ENCODE measurements at places on chromosomes 7 and 10. TPM values are rescaled to one million over a fixed set of nuclear protein-coding genes. Genes with fewer than 3 reads are reported as not detected.

DNA sequence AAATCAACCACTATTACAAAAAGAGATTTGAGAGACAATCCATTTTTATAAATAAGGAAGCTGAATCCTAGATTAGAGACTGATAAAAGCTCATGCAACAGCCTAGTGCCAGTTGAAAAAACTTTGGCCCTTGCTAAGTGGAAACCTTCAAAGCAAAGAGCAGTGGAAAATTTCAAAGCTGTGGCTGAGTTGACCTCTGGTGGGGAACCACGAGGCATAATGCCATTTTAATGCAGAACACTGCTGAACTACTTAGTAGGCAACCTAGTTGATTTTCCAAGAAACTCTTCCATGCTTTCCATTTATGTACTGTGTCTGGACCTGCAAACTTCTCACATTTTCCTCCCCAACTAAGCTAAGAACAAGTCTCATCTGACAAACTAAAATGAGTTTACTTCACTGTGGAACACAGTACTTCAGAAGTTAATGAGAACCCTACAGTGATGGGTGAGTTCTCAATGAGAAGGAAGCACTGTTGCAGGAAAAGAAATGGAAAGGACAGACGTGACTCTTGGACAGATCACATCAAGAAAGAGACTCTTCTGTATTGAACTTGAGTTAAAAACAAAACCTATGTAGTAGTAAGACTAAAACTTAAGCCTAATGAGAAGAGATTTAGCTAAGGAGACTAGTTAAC, 19.5 kb downstream of the FZD9 start:
- H3K27ac ChIP-seq = no peak overlapping the region
- no peak overlapping the region for H3K4me3 ChIP-seq
- peaks cover 71% of the 10 kb centered on the region for H3K36me3 ChIP-seq

DNA sequence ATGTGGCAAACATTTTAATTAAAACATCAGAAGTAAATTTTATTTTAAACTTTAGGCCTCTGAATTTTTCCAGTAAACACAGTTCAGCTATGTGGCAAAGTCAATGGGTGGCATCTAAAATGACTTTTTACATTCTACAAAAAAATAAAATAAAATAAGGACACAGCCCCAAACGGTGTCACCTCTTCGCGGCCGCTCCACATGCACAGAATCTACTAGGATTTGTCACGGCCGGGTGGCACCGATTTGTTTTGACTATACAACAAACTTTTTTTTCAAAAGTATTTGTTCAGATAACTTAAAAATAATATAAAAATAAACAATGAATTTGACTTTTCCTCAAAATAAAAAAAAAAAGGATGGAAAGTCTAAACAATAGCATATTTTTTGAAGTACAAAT, 127.8 kb downstream of the EBF3 start:
- no peak for DNase-seq
- no peak overlapping the region for H3K4me3 ChIP-seq
- H3K4me1 ChIP-seq = no peaks in the 10 kb centered on the region
- no peak overlapping the region for H3K27ac ChIP-seq
- H3K36me3 ChIP-seq = peaks cover 32% of the 10 kb centered on the region

GRCh38 chr7:130288829-130289228, 4.1 kb upstream of the CPA4 start:
- H3K27ac ChIP-seq = no peak overlapping the region
- no peaks in the 10 kb centered on the region for H3K36me3 ChIP-seq
- no peak for DNase-seq
- H3K4me1 ChIP-seq = peaks cover 33% of the 10 kb centered on the region
- no peaks in the 10 kb centered on the region for H3K27me3 ChIP-seq

The LRRC17 gene
- total RNA-seq = 12.3 TPM

GRCh38 chr10:70114902-70115301, 17.7 kb downstream of the AIFM2 start:
- no peak for DNase-seq
- no peaks in the 10 kb centered on the region for H3K4me1 ChIP-seq
- H3K36me3 ChIP-seq = peaks cover 43% of the 10 kb centered on the region
- H3K27ac ChIP-seq = no peak overlapping the region
- no peaks in the 10 kb centered on the region for H3K27me3 ChIP-seq
- no peak overlapping the region for H3K4me3 ChIP-seq

- no peaks in the 10 kb centered on the region for H3K27me3 ChIP-seq
- no peak overlapping the region for H3K27ac ChIP-seq
- no peak for DNase-seq
Observed at GRCh38 chr10:85612378-85612775, 754.2 kb downstream of the GRID1 start.

DNA sequence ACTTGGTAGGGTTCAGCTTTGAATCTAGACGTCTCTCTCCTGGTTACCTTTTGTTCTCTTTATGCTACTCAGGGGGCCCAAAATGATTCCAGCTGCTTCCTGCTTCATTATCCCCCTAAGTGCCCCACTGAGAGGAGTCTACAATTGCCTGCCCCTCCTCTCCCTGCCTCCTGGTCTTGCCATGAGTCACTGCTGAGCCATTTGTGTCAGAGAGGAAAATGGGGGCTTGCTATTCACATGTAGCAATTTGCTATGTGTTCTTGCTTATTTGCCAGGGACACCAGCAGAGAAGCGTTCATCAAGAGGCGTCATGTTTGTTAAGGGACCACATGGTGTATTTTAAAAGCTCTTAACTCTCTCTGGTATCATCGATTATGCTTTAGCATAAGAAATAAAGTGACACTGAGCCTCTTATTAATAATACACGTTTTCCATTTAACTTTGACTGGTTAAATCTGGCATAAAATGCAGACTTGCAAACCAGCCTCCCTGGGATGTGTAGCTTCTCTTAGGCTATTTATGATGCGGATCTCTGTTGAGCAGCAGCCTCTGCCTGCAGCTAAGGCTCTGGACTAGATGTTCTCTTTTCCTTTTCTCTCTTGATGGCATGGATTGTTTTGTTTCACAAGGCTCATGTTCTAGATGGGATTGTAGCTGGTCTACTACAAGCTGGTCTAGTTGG, 239.3 kb downstream of the AUTS2 start:
- no peak overlapping the region for H3K4me3 ChIP-seq
- no peaks in the 10 kb centered on the region for H3K27me3 ChIP-seq
- no peaks in the 10 kb centered on the region for H3K36me3 ChIP-seq
- no peaks in the 10 kb centered on the region for H3K4me1 ChIP-seq
- no peak overlapping the region for H3K27ac ChIP-seq

DNA sequence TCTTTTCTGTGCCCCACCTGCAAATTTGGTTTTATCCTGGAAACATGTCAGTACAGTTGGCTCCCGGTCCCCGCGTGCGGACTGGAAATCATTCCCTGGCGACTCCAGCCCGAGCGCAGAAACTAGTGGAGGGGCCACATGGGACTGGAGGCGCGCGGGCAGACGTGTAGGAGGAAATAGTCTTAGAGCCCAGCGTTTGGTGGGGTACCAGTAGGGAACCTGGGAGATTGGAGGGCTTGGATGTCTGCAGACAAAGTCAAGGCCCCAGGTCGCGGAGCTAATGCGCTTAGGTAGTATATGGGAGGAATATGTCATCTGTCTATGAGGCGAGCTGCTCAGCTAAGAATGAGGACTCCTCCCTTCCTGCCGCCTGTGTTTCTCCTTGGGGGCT, 1.3 kb downstream of the GALNT17 start:
- no peaks in the 10 kb centered on the region for H3K27me3 ChIP-seq
- no peak for DNase-seq
- no peaks in the 10 kb centered on the region for H3K36me3 ChIP-seq
- H3K4me1 ChIP-seq = no peaks in the 10 kb centered on the region
- H3K4me3 ChIP-seq = no peak overlapping the region

DNA sequence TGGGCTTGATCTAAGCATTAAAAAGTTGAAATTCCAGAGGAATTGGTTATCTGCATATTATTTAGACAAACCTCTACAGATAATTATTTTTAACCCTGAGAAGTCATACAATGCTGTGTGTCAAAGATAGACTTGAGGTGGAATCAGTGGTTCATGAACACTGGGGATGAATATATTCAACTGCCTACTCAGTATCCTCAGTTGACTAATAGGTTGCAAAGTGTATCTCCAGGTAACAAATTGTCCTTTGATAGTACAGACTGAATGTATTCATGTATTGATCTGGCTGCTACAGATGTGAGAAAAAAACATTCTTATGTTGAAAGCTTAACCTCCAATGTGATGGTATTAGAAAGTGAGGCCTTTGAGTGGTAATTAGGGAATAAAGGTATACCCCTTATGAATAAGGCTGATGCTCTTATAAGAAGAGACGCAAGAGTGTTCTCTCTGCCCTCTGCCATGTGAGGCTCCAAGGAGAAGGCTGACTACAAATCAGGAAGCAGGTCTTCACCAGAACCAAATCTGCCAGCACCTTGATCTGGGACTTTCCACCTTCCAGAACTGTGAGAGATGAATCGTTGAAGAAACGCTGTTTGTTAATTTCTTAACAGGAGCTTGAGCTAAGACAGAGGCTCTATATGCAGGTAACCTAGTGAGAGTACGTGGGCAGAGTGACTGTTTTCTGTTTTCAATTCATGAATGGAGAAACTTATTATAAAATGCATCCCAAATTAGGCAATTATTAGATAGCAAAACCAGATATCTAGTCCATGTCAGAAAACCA, 7.5 kb downstream of the MRPL32 start:
- H3K4me3 ChIP-seq = no peak overlapping the region
- H3K4me1 ChIP-seq = no peaks in the 10 kb centered on the region
- H3K27ac ChIP-seq = no peak overlapping the region
- H3K27me3 ChIP-seq = no peaks in the 10 kb centered on the region
- no peak for DNase-seq
- H3K36me3 ChIP-seq = peaks cover 33% of the 10 kb centered on the region

GRCh38 chr7:92735707-92736106, 100.7 kb downstream of the CDK6 start:
- peak overlapping the region; percentile 48 for H3K27ac ChIP-seq
- H3K4me3 ChIP-seq = no peak overlapping the region

The SPAM1 gene
- total RNA-seq = not detected

DNA sequence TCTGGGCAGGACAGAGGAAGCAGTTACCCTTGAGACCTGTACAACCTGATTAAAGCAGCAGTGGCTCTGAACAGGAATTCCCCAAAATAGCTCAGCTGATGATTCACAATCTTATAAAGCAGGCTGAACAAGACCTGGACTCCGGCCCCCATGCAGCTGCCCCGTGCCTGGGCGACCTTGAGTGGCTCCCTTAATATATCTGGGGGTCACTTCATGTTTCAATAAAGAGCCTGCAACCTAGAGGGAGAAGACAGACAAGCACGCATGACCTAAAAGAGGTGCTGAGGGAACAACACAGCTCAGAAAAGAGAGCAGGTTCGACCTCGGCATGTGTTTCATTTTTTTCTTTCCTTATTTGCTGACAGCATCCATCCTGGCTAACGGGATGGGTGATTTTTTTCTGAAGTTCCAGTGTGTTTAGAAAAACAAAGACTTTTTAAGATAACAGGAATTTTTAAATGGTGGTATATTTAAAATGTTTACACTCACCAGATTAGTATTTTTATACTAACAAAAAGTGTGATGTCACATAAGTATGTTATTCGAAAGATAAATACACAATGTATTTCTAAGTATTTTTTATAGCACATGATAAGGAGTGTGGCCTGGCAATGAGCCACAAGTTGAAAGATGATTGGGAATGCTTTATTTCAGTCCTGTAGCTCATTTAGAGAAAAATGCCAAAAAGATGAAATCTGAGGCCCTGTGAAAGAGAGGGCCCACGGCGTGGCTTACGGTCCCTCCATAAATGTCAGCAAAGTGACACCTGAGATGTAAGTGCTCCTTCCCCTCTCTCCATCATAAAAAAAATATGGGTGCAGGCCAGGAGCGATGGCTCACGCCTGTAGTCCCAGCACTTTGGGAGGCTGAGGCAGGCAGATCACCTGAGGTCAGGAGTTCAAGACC, 161.3 kb downstream of the SLIT1 start:
- no peaks in the 10 kb centered on the region for H3K36me3 ChIP-seq
- H3K27me3 ChIP-seq = no peaks in the 10 kb centered on the region
- H3K4me3 ChIP-seq = peak overlapping the region; percentile 52
- H3K27ac ChIP-seq = peak overlapping the region; percentile 91

- H3K27me3 ChIP-seq = no peaks in the 10 kb centered on the region
- no peaks in the 10 kb centered on the region for H3K4me1 ChIP-seq
- peak overlapping the region; percentile 80 for H3K4me3 ChIP-seq
- no peaks in the 10 kb centered on the region for H3K36me3 ChIP-seq
Observed at GRCh38 chr10:42475168-42476098, 162.9 kb downstream of the ZNF33B start.
